ENCODE measurements at places on chromosomes 4 and X. TPM values are rescaled to one million over a fixed set of nuclear protein-coding genes. Genes with fewer than 3 reads are reported as not detected.

DNA sequence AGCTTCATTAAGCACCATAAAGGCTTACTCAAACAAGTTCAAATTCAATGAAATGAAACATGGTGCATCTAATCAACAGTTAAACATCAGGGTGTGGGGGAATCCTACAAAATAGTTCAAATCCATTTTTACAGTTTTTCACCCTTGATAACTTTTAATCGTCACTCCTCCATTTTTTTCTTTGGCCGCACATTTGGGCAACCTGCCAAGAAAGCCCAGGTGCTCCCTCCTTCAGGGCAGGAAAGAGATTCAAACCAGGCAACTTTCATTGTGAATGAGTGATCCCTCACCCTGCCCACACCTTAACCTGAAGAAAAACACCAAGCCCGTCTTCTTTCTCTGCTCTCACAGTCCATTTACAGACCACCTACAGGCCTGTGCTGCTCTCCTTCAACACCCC lies 24.9 kb downstream of the TRIM61 start:
- no peak overlapping the region for H3K27ac ChIP-seq
- no peaks in the 10 kb centered on the region for H3K4me1 ChIP-seq
- no peaks in the 10 kb centered on the region for H3K36me3 ChIP-seq
- H3K27me3 ChIP-seq, result no peaks in the 10 kb centered on the region
- DNase-seq, result no peak

Gene SHROOM2
- total RNA-seq, result not detected

GRCh38 chr4:148998719-148999118 lies 556.5 kb upstream of the NR3C2 start:
- H3K27ac ChIP-seq, result no peak overlapping the region
- H3K36me3 ChIP-seq, result no peaks in the 10 kb centered on the region
- H3K27me3 ChIP-seq, result no peaks in the 10 kb centered on the region
- H3K4me3 ChIP-seq, result no peak overlapping the region
- no peaks in the 10 kb centered on the region for H3K4me1 ChIP-seq
- no peak for DNase-seq

DNA sequence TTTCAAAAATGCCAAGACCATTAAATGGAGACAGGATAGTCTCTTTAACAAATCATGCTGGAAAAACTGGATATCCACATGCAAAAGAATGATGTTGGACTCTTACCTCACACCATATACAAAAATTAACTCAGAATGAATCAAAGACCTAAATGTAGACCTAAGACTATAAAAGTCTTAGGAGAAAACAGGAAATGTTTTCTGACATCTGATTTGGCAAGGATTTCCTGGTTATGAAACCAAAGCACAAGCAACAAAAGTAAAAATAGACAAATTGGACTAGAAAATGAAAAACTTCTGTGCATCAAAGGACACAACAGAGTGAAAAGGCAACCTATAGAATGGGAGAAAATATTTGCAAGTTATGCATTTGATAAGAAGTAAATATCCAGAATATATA lies 37.6 kb downstream of the ARFIP1 start:
- peaks cover 9% of the 10 kb centered on the region for H3K4me1 ChIP-seq
- no peaks in the 10 kb centered on the region for H3K36me3 ChIP-seq
- no peak overlapping the region for H3K27ac ChIP-seq
- no peaks in the 10 kb centered on the region for H3K27me3 ChIP-seq
- no peak for DNase-seq

Gene ARMCX4
- 4.9 TPM for total RNA-seq

Gene TECRL
- total RNA-seq, result not detected

Gene PGRMC1
- 47.4 TPM for total RNA-seq

- no peak overlapping the region for H3K4me3 ChIP-seq
- DNase-seq, result no peak
- H3K4me1 ChIP-seq, result no peaks in the 10 kb centered on the region
- H3K27ac ChIP-seq, result no peak overlapping the region
- H3K36me3 ChIP-seq, result no peaks in the 10 kb centered on the region
Measured at GRCh38 chr4:155748039-155748438, 10.8 kb upstream of the GUCY1B1 start.

Gene CT47A1
- not detected for total RNA-seq

- no peak overlapping the region for H3K4me3 ChIP-seq
- H3K36me3 ChIP-seq, result no peaks in the 10 kb centered on the region
- no peak for DNase-seq
- H3K4me1 ChIP-seq, result no peaks in the 10 kb centered on the region
- no peaks in the 10 kb centered on the region for H3K27me3 ChIP-seq
- no peak overlapping the region for H3K27ac ChIP-seq
Measured at GRCh38 chr4:110119337-110119736, 79.1 kb downstream of the ELOVL6 start.

Measured in CD8-positive, alpha-beta memory T cell (primary cell).